ENCODE measurements at places on chromosomes 2 and 18.

DNA sequence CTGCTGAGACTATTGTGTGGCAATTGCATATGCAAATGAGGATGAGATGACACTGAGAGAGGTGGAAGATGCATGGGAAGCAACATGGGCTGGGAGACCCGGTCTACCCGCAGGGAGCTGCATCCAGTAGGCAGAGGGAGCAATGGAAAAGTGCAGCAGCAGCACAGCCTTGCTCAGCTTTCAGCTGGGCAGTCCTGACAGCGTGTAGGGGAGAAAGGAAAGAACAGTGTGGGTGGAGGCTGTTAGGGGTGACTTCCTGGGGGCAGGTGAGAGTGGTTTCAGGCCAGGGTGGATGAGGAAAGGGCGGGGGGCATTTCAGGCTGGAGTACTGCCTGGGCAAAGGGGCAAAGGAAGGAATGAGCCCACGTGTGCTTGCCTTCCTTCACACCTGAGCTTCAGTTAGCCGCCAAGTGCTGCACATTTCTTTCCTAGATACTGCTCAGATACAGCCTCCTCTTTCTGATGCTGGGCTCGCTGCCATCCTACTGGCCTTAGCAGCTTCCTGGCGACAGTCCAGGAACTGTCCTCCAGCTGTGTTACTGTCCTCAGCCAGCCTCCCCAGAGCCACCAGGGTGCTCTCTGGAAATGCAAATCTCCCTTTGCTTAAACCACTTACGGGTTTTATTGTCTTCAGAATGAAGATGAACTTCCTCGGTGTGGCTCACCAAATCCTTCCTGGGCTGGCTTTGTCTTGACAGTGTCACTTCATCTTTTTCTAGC is 276.3 kb downstream of the TSN start:
- no peak for DNase-seq

- no peak for DNase-seq
These were observed 2.1 kb downstream of the TFCP2L1 start for GRCh38 chr2:121282800-121283385.

DNA sequence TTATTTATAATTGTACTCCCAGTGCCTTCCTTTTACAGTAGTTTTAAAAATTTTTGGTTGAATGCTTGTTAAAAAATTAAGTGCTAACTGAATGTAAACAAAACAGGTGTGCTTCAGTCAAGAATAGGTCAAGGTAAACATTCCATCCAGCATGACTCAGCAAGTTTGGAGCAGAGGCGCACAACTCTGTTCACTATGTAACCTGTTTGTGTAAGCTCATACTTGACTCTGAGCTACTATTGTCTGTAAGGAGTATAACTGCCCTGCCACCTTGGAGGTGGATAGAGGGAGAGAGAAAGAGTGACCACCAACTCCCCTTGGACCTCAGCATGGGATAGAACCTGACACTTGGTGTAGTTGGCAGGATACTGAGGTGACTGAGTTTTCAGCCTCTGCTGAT is 207.4 kb upstream of the SYT4 start:
- DNase-seq, result no peak

- no peak for DNase-seq
These were observed 111.6 kb downstream of the CLIP4 start for GRCh38 chr2:29226808-29227207.

- no peak for DNase-seq
These were observed 103.9 kb upstream of the EPAS1 start for GRCh38 chr2:46193356-46193755.

DNA sequence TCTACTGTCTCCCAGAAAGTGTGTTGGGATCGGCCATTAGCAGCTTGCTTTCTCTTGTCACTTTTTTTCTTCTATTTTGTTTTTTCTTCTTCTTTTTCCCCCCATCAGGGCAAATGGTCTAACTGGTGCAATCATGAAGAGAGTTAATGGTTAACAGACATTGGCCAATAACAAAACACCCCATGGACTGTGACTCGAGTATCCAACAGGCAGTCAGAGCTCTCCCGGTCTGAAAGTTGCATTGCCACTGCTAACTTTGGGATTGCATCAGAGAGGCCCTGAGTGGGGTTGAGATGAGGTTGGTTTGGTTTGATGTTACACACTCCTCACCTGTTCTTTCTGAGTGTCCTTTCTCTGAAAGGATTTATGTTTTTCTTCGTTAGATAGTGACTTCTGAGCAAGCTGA is 12.9 kb upstream of the SNORC start:
- DNase-seq, result no peak

DNA sequence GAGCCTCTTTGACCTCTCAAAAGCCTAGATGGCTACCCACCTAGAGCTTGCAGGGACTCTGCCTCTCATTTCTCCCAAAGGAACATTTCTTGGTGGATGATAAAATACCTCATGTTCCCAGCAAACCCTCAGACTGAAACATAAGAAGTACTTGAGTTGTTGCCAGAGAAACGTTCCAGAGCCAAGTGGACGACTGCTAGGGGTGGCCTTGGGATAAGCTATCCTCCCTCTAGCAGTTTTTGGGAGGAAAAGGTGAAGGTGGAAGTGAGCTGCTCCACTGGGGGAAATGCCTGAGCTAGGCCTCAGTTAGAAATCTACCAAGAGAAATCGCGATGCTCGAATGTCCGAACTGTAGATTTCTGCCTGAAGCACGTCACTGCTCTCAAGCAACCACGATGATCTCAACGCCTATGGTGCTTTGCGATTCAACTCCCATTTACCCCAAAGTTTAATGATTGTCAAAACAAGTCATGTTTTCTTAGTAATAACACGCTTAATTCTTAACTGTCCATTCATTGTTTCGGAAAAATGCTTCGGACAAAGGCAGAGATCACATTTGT is 91.5 kb downstream of the CCBE1 start:
- no peak for DNase-seq

DNA sequence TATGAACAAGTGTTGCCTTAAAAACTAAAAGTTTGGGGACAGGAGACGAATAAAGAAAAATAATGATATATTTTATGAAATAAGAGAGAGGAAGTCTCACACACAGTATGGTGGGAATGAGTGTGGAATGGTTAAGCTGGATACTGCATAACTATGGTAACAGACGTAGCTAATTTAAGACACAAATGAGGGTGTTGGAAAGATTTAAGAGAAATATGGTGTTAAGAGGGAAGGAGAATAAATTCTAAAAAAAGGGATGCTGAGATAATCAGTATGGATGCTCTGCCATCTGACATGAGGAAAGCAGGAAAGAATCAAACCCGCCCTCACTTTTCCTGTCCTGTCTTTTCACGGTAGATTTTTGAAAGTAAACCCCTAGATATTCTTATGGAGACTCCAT is 10.6 kb downstream of the ADD2 start:
- DNase-seq, result no peak

DNA sequence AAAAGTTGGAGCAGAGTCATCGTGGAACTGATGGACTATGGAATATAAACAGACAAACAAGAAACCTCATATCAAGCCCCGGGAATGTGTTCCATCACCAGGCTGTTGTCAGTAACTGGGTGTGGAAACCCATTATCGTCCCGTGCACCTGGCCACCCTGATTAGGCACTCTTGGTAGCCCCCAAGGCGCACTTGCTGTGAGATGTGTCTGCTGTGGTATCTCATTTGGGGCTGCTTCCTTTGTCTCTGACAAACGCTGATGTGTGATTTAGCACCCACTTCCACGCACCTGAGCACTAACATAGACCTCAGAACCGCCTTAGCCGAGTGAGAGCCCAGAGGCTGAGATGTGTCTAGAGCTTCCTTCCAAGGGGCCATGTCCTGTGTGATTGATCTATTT is 96.3 kb downstream of the PRPF40A start:
- no peak for DNase-seq

DNA sequence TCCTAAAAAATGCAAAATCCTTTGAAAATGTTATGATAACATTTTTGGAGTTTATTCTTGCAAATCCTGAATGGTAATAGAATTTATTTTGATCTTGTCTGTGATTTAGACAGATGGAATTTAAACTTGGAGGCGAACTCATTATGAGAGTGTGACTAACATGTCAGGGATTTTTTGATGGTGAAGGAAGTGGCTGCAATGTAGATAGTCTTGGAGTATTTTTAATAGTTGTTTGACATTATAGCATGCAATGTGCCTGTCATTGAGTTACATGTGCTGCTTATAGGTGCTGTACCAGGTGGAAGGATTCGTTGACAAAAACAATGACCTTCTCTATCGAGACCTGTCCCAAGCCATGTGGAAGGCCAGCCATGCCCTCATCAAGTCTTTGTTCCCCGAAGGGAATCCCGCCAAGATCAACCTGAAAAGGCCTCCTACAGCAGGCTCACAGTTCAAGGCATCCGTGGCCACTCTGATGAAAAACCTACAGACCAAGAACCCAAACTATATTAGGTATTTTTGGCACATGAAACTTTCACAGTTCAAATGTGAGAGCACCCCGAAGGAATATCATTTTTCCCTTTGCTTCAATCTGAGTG is 141.8 kb downstream of the MYO1B start:
- DNase-seq, result no peak

GRCh38 chr18:8688816-8689215 is 16.5 kb upstream of the MTCL1 start:
- no peak for DNase-seq

DNA sequence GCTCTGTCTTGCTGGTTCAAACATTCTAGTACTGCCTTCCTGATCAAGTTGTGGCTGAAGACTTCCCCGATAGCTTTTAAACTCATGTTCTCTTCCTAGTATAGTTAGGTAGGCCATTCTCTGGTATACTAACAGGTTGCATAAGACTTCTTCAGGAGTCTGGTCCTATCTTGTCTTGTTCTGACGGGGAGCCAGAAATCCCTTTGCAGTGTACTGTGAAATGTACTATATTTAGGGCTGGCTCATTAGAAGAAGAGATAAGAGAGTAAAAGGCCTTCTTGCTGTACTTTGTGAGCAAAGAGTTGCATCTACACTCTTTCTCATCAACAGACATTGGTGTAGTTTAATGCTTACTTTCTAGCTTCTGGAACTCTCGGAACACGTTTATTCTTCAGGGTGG is 331.9 kb downstream of the NUP35 start:
- DNase-seq, result no peak

GRCh38 chr2:27356056-27356381 is 545 bp downstream of the GTF3C2 start:
- DNase-seq, result no peak

DNA sequence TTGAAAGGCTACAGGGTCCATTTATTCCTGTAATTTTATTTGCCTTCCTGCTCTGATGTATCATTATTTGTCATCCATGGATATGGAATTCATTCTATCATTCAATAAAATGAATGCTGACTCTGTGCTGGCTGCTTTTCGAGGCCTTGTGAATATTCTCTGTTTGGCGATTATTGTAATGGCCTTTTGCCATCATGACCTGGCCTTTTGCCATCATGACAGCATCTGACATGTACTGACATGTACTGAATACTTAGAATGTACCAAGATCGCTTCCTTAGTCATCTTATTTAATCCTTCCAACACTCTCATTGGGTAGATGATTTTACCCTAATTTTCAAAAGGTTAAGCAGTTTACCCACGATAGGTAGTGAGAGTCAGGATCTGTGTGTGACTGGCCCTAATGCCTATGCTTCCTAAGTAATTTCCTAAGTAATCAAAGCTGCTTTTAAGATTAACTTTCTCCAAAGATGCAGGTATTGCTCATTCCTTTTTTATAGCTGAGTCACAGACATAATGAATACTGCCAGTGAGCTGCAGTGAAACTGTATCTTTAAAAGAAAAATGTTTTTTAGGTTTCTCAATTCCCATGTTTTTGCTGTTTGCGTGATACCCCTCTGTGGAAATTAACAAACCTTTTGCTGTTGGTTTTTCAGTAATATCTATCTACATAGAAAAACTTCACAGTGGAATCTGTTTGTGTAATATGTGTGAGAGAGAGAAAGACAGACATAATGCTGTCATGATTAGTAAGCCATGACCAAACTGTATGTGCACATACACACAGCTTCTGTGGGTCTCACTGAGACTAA is 127.8 kb downstream of the CERS6 start:
- no peak for DNase-seq

GRCh38 chr2:220043155-220043989 is 415.9 kb downstream of the SLC4A3 start:
- no peak for DNase-seq

DNA sequence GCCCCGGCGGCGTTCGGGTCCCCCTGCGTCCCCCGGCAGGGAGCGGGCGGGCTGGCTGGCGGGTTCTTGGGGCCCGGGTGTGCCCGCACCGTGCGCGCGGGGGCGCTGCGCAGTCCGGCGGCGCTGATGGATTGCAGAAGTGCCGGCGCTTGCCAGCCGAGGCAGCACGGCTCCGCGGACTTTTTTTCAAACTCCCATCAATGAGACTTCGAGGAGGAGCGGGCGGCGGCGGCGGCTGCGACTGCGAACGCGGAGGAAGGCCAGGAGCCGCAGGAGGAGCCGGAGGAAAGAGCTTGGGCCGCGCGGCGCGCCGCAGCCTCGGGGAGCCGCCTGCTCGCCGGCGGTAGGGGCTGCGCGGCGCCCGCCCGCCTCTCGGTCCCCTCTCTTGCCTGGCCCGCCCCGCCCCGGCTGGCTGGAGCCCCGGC is at the start of gene GLI2:
TSS of gene GLI2 (plus strand) at position 123 of the 425 bp plus-strand sequence. CDS start 61,453 bp downstream, outside the sequence.
- no peak for DNase-seq

- no peak for DNase-seq
These were observed 5.5 kb downstream of the ARL6IP6 start for GRCh38 chr2:152723918-152724317.

- no peak for DNase-seq
These were observed 88.3 kb downstream of the DSC3 start for GRCh38 chr18:30954262-30954661.

All from activated CD4-positive, CD25-positive, alpha-beta regulatory T cell (primary cell).